Naive thymus-derived CD8-positive, alpha-beta T cell (primary cell): ENCODE measurements at places on chromosomes 16 and 17. TPM values are rescaled to one million over a fixed set of nuclear protein-coding genes. Genes with fewer than 3 reads are reported as not detected.

GRCh38 chr16:79484237-79484636 lies 116.3 kb downstream of the MAF start:
- no peak for DNase-seq

The ABCC6 gene
- polyA plus RNA-seq = 0.08 TPM

DNA sequence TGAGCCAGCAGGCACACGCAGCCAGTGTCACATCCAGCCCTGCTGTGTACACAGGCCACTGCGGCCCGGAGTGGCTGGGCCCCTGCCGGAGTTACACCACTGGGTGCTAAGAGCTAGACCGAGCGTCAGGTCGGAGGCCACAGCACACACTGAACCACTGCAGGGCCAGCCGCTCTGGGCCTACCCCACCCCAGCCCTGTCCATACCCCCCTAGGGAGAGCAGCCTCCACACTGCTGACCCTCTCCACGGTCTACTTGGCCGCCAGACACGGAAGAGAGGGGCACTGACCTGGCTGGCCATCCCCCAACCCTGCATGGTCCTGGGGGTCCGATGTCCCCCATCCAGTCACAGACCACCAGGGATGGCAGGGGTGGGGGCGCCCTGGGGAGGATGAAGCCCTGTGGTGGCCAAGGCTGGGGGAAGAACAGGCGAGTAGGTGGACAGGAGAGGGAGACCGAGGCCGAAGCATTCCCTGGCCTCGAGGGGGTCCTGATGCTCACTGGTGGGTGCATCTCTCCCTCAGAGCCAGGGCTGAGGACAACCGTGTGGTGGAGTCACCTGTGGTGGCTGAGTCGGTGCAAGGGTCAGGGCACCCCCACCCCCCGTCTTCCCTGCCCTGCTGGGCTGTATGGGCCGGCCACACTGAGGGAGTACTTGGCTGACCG lies 34.9 kb upstream of the ZC3H18 start:
- no peak for DNase-seq

DNA sequence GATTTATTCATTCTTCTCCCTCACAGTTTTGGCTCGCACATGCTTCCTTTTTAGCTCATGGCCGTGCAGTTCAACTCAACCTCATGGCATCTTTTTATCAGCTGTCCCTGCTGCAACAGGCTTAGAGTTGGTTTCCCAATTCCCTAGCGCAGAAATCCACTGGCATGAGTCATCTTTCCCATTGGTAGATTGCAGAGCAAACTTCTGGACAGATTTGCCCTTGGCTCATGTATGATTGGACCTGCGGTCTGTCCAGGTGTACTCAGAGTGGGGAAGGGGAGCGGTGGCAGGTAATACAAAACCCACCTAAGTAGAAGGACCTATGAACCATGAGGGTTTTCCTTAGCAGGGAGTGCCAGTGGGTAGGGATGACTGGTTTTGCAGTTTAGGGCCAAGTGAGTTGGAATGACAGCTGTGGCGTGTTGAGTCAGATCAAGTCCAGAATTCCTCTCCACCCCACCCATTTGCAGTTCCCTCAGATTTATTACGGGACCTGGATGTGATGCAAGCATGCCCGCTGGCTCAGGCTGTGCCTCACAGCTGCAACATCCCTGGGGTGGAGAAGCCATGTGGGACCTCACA lies 584.7 kb downstream of the WWOX start:
- DNase-seq = no peak

DNA sequence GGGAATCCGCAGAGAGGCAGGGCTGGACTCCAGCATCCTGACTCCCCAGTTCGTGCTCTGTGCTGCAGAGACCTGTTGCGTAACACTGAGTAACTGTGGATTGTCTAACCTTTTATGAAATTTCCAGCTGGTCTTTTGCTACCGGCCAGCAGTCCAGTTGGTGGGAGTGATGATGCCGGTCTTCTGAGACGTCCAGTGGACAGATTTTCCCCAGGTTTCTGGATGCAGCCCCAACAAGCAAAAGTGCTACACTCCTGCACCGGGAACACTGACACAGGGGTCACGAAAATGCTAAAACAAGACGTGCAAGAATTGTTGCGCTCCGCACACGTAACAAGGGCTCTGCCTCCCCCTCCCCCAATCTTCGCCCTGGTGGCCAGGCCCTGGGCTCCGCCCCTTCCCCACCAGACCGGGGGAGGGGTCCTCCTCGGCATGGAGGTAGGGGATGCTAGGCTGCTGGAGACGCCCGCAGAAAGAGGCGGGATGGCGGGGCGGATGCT lies 701 bp upstream of the MRC2 start:
- DNase-seq = no peak

The CASKIN1 gene
- not detected for polyA plus RNA-seq

The CPHXL2 gene
- polyA plus RNA-seq = not detected

- DNase-seq = no peak
Observed at GRCh38 chr17:83190004-83190385, 110.6 kb downstream of the METRNL start.

- DNase-seq = no peak
Observed at GRCh38 chr17:6352801-6353560, 81.9 kb downstream of the AIPL1 start.

GRCh38 chr16:66231452-66232160 lies 134.9 kb upstream of the CDH5 start:
- no peak for DNase-seq

DNA sequence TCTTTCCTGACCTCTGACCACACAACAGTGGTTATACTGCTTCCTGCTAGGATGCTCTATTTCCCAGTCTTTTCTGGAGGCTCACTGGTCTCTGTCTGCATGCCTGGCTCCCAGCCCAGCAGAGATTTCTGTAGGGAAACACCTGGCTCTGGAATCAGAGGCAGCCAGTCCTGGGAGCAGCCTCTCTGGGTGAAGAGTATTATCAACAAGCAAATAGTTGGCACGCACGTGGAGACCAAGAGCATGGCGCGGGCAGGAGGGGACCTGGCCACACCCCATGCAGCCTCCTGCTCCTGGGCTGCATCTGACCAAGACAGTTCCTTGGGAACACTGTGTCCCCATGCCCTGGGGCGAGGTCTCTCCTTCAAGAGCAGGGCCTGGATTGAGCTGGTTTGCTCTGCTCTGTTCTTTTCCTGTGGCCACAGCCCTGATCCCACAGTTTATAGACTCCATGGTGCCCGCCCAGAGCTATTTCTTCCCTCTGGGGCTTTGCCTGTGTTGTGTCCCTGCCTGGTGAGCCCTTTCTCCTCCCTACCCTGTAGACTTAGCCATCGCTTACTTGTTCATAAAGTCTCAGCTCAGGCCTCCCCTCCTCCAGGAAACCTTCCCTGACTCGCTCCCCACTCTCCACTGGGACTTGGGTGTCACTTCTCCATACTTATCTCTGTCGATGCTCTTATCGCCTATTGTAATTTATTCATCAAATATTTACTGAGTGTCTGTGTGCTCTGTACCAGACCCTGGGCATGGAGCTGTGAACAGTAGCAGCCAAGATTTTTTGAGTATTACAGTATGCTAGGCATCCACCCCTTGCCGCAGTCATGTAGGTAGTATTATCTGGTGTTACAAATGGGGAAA lies 60.6 kb downstream of the SCNN1B start:
- DNase-seq = no peak

The RASD1 gene
- 0.54 TPM for polyA plus RNA-seq
